ENCODE measurements at places on chromosomes 1 and 21.

DNA sequence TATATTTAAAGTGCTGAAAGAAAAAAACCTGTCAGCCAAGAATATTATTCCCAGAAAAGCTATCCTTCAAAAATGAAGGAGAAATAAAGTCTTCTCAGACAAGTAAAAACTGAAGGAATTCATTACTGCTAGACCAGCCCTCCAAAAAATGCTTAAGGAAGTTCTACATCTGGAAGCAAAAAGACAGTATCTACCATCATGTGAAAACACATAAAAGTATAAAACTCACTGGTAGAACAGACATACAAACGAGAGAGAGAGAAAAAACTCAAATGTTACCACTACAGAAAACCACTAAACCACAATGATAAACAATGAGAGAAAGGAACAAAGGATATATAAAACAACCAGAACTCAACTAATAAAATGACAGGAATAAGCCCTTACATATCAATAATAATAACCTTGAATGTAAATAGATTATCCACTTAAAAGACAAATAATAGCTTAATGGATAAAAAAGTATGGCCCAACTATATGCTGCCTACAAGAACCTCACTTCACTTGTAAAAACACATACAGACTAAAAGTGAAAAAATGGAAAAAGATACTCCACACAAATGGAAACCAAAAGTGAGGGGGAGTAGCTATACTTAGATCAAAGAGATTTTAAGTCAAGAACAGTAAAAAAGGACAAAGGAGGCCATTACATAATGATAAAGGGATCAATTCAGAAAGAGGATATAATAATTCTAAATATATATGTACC, 22.0 kb downstream of the NSL1 start:
- DNase-seq: no peak

DNA sequence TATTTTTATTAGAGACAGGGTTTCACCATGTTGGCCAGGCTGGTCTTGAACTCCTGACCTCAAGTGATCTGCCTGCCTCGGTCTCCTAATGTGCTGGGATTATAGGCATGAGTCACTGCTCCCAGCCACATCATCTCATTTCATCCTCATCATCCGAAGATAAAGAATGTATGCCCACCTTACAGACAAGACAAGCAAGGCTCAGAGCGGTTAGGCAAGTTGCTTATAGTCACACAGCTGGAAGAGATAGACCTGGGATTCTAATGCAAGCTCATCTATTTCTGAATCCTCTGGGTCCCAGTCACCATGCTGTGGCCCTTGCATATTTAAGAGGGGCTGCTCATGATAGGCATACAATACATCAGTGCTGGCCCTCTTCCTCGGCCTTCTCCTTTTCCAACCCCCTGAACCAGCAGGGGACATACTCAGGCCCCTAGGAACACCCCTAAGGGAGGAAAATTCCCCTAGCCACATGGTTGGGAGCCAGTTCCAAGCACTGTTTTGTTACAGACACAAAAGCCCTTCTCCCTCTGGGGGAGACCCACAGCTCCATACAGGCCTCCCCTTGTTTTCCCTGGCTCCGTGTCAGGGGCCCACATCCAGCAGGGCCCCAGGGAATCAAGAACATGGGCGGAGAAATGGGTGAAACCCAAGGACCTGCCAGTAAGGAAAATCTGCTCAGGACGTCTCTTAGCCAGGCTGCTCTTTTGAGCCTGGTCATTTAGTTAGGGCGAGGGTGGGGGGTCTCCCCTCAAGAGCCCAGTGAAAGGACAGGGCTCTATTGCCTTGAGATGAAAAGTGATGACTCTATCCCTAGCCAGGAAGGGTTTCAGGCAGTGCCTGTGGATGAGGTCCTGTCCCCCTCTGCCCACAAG, 6.9 kb downstream of the CSRP1 start:
- no peak for DNase-seq

DNA sequence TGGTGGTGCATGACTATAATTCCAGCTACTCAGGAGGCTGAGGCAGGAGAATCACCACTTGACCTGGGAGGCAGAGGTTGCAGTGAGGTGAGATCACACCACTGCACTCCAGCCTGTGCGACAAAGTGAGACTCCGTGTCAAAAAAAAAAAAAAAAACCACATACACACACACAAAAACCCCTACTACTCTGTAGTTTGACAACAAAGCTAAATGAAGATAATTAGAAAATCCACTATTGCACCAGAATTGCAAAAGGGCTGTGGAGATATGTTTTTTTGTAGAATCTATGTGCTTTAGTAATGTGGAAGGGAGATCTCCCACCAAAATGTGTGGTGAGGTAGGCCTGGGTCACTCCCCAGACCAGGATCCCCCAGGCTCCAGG, 32.2 kb upstream of the KHDRBS1 start:
- DNase-seq: no peak

DNA sequence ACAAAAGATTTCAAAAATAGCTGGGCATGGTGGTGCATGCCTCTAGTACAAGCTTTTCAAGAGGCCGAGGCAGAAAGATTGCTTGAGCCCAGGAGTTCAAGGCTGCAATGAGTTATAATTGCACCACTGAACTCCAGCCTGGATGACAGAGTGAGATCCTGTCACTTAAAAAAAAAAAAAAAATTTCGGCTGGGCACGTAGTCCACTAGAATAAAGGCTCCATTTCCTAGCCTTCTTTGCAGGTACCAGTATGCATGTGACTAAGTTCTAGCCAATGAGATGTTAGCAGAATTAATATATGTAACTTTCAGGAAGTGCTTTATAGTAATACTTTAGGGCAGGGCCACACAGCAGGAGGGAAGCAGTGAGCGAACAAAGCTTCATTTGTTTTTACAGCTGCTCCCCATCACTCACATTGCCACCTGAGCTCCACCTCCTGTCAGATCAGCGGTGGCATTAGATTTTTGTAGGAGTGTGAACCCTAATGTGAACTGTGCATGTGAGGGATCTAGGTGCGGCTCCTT, 28.8 kb upstream of the SYDE2 start:
- no peak for DNase-seq

DNA sequence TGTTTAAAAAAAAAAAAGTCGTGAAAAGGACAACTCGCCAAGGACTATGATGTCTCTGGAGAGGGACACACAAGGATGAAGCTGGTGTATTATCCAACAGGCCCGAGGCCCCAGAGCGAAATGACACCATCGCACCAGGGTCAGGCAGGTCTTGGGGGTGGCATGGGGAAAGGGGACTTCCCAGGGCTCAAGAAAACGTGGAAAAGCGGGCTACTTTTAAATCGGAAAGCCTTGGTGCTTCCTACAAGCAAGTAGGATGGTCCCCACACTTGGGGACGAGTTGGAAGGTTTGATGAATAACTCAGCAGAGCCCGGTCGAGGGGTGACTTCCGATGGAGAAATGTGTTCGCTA, 505 bp upstream of the GNPAT start:
- no peak for DNase-seq

DNA sequence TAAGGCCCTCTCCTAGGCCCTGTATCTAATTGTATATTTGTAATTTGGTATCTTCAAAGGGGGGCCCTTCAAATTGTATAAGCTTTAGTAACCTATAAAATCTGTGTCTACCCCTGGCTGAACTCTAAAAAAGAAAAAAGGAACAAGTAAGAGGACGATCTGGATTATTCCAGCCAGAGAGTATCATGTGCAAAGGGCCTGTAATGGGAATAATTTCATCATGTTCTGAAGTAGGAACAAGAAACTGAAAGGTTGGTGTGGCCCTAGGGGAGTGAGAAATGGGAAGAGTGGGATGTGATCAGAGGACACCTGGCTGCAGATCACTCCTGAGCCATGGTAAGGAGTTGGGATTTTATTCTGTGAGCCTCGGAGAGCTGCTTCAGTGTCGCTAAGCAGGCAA, 14.7 kb downstream of the PTAFR start:
- DNase-seq: no peak

DNA sequence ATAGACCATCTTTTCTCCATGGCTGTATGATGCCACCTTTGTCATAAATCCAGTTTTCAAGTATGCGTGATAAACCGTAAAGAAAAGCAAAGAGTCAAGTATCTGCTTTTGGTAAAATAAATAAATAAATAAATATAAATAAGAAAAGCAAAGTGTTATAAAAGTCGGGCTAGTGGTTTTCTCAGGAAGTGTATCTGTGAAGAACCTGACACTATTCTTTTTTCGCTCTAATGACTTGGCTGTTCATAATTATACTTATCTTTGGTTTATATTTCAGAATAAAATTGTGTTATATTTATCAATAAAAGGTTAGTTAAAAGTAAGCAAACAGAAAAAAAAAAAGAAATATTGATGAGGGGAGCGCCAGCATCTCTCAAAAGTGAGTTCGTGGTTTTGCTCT, 594 bp upstream of the EXO5 start:
- DNase-seq: no peak

DNA sequence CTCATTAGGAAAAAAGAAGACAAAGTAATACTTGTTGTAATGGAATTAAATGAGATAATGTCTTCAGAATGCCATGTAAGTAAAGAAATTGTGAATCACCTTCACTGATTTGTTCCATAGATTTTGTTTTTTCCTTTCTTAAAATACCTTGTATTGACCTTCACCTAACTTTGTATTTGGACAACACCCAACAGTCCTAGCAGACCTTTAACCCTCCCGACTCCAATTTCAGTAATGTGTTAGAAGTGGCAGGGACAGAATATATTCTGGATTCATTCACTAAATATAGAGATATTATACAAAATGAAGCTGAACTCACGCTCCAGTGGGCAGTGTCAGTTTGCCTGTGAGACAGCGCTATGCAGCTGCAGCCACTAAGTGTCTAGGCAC, 57.9 kb downstream of the UCK2 start:
- no peak for DNase-seq

DNA sequence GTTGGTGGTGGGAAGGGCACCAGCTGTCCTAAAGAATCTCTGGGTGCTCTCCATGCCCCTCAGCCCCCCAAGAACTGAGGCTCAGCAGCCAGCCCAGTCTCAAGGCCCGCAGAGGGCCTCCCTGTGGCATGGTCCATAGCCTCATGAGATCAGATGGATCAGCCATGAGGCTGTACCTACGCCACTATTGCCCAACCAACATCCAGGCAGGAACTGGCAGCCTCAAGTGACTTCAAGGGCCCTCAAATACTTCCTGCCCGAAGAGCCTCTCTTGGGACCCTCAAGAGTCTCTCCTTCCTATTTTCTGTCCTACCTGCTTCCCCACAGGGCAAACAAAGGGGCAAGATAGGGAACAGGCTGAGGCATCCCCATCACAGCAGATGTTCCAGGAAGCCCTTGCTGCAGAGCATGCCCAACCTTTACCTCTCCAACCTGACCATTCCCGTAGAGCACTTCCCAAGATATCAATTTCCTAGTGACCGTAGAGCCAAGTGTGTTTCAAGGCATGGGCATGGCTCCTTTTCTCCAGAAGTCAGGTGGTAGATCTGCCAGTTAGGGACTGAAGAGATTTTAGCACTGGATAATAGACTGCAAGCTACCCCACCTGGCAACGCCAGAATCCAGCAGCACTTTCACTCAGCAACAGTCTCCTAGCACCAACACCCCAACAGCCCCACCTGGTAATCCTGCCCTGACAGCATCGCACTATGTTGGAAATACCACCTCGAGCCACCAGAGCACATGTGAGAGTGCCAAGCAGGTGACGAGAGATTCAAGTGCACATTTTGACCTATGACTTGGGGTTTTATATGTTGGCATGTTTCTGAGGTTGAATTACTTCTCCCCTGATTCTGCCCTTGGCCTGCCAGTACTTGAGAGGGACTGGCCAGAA, 13.7 kb upstream of the MFSD2A start:
- no peak for DNase-seq

GRCh38 chr1:205111354-205111753, 10.4 kb downstream of the RBBP5 start:
- DNase-seq: no peak

- DNase-seq: no peak
Observed at GRCh38 chr1:158045639-158046038, 52.2 kb downstream of the KIRREL1 start.

GRCh38 chr1:156752843-156753482, 1.5 kb upstream of the HDGF start:
- no peak for DNase-seq

GRCh38 chr1:165161130-165161529, 195.4 kb downstream of the LMX1A start:
- DNase-seq: no peak

GRCh38 chr21:38380481-38381137, 117.7 kb downstream of the ERG start:
- no peak for DNase-seq

DNA sequence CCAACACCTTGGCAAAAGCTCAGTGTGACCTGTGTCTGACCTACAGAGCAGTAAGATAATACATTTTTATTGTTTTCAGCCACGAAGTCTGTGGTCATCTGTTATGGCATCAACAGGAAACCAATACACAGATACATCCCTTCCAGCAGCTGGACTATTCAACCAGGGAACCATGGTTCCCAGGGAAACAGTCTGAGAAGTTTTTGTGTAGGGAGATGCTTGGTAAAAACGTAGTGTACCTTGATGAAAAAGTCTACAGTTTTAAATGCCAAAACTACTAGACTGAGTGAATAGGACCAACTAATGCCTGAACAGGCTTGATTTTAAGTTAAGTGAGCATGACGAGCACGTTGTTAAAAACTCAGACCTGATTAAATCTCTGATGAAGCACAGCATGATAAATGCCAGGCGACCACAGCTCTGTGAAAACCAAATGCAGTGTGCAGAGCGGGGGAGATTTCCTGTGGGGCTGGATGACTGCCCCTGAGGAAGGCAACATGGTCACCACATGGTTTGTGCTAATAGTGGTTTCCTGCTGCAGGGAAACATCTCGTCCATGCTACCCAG, 228.9 kb downstream of the TNR start:
- no peak for DNase-seq

DNA sequence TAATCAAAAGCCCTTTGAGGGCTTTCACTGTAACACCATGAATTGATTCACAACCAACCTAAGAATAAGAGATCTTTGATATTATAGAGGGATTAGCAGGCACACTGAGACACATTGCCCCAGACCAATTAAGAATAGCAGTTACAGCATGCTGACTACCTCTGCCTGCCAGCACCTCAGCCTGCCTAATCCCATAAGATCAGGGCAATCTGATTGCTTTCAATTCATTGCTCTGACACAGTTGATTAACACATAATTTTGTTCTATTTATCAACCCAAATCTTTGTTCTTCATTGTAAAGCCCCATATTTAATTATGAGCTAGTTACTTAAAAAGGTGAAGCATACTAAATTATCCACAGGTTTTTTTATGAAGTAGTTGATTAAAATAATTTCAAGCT, 548.8 kb upstream of the ZP4 start:
- DNase-seq: no peak

DNA sequence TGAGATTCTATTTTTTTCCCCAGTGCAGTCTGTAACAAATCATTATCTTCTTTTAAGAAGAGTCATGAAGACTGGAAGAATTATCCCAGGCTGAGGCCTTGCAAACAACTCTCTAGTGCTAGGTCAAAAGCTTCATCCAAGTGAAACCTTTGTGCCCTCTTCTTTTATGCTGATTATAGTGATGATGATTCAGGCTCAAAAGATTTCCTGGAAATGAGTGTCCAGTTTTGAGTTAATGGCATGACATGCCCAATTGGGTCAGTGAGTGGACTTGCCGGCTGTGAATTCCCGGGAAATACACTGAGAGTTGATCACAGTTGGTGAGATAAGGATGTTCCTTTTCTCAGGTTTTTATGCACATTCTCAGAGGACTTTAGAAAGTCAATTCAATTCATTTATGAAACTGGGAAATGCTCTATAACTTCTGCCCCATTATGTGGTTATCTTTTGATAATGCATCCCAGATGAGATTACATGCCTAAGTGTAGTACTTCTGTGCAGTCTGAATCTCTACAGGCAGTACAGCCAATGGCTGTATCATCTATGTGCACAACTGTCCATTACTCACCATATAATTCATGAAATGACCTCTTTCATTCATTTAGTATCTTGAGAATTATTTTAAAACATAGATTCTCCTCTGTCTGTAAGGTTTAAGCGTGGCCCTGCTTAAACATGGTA, 66.2 kb downstream of the S1PR1 start:
- DNase-seq: no peak

- no peak for DNase-seq
Observed at GRCh38 chr1:12040457-12041051, 21.3 kb downstream of the MIIP start.

All from NCI-H1048 (cell line).